ENCODE measurements at places on chromosomes 5 and 9.

- no peak for DNase-seq
Measured at GRCh38 chr5:149427374-149427773, 48.3 kb upstream of the IL17B start.

DNA sequence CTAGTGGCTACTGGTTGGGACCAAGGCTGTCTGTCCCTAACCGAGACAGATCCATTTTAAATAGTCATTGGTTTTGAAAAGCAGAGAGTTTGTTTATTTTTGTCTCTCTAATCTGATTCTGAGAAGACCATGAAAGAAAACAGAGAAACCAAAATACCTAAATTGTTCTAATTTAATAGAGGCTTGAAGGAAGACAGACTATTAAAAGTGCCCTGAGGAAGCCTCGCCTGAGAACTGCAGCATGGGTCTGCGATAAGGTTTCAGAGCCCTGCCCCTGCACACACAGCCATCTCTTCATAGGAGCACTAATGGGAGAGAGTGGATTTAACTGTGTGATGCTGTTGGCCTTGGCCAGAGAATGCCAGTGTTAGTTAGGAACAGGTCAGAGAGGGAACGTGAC, 175.5 kb upstream of the SV2C start:
- DNase-seq, result no peak

DNA sequence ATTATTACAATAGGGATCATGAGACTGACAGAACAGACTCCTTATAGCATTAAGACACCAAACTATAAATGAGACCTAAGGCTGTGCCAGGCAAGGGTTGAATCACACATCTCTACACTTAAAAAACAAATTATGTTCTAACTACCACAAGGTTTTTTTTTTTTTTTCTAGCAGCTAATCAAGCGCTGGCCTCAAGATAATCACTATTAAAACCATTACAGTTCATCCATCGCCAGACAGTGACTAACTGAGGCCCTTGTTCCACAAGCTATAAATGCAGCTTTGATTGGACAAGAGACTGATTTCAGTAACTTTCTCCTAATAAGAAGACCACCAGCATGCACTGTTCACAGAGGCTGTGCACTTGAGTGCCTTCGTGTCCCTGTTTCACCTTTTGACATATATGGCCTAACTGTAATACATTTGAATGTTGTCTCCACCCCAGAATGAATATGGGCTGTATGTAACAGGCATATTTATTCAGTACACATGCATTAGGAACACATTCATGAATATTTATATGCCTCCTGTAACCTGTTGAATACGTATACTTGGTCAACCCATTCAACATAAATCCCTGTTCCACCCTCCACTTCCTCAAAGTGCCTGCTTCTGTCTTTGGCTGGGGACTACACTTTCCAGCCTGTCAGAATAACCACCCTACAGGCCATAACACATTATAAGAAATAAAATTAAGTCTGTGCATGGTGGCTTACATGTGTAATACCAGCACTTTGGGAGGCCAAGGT, 22.8 kb upstream of the ZNF131 start:
- no peak for DNase-seq

GRCh38 chr9:126699401-126699881, 85.7 kb downstream of the LMX1B start:
- no peak for DNase-seq

DNA sequence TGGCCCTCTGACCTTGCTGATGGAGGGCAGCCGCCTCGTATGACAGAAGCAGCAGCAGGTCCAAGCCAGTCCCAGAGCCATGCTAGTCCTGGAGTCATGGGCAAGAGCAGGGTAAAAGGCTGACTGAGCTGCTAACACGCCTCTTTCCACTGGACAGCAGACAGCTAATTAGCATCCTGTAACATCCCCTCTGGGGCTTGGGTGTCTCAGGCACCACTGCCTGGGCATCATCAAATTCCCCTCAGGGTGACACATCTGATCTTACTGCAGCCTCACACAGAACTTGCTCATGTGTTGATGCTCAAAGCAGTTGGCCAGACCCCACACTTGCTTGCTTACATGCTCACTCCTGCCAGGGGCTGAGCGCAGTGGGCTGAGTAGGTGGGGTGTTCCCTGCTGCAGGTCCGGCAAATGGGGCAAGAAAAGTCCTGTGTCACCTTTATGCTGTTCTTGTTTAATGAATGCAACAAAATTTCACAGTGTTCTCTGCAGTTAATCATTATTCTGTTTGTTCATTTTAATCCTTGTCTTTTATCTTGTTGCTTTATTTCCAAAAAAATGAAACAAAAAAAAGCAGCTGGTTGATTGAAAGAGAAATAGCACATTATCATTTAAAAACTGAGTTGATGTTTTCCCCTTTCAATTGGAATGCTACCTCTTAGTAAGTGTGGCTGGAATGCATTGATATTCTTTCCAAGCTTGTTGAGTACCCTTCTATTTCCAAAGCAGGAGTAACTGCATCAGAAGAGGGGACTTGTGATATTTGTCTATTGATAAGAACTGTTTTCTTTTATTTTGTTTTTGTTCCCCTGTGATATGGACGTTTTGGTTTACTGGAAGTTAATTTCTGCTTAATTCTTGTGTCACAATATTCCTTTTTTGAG, 254.1 kb downstream of the CDH18 start:
- DNase-seq, result no peak

DNA sequence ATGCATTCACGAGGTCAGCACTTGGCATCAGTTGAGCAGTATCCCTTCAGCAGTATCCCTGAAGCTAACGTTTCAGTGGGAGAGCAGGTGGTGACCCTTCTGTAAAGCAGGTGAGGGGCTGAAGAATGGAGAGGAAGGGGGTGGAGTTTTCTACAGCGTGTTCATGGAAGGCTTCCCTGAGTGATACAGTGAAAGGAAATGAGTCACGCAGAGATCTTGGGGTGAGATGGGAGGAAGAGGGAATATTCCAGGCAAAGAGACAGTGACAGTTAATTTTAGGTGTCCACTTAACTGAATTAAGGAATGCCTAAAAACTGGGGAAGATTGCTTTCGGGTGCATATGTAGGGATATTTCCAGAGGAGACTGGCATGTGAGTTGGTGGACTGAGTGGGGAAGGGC, 25.7 kb downstream of the TAS2R1 start:
- no peak for DNase-seq

- no peak for DNase-seq
Measured at GRCh38 chr5:56737951-56738606, 77.3 kb upstream of the MAP3K1 start.

- no peak for DNase-seq
Measured at GRCh38 chr9:101167490-101168134, 139.1 kb downstream of the PLPPR1 start.

DNA sequence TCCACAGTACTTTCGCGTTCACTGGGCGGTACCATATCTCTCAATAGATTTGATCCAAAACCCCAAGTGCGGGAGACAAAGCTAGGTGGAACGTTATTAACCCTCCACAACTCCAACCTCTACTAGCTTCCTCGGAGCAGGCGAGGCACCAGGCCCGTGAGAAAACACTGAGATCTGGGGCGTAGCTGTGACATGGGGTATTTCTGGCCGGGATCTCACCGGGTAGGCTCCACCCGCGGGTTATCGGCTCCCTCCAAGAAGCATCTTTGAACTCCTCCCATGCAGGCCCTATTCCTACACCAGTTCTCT, 350 bp upstream of the SLC25A46 start:
- no peak for DNase-seq

GRCh38 chr5:57499262-57500050, 16.8 kb upstream of the ACTBL2 start:
- DNase-seq, result no peak

DNA sequence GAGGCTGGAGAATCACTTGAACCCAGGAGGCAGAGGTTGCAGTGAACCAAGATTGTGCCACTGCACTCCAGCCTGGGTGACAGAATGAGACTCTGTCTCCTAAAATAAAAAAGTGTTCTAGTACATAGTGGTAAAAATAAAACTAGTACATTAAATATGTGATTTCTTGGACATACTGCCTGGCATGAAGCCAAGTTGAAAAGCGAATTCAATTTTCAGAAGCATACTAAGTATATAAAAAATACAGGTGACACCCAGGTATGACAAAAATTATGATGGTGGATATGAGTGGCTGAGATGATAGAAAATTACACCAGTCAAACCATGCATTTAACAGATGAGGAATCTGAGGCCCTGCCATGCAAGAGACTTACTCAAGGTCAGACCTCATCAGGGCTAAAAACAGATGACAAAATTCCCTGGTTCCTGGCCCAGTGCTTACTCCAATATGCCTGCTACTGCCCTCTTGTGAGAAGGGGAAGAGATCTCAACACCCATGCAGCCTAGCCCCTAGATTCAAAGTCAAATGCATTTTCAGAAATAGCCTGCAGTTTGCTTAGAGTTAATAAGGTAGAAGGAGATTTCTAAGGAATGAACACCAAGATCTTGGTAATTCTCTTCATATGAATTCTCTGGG, 46.6 kb upstream of the GNPDA1 start:
- no peak for DNase-seq

DNA sequence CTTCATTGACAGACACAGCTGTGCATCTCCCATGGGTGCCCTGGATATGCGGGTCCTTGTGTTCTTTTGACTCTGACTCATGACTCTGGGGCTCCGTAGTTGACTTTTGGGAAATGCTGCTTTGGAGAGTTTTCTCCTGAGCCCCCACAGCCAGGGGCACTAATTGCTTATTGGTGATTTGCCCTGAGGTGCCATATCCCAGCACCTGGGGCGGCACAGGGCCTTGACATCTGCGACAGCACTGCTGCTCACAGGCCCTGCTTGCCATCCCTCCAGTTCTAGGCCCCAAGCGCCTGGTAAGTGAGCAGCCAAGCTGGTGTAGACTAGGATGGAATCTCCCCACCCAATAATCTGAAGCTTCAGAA, 75.1 kb downstream of the AMBP start:
- no peak for DNase-seq

GRCh38 chr9:130311408-130312140, 46.0 kb downstream of the HMCN2 start:
- DNase-seq, result no peak

DNA sequence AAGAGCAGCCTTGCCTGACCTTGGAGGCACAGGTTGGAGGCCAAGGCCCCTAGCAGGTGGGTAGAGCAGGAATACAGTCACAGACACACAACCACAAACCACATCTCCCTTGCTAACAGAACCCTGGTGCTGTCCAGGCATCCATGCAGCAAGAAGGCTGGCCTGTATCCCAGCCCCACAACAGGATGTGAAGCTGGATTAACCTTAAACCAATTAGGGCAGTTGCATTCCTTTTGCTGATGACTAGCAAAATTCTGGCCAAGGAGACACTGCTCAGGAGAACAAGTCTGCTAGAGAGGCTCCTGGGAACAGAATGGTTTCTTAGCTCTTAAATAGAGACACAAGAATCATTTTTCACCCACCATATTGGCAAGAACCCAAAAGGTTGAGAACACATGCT, 97.8 kb downstream of the C5orf15 start:
- DNase-seq, result no peak

GRCh38 chr5:74639807-74640449, 600 bp downstream of the ENC1 start:
- no peak for DNase-seq

DNA sequence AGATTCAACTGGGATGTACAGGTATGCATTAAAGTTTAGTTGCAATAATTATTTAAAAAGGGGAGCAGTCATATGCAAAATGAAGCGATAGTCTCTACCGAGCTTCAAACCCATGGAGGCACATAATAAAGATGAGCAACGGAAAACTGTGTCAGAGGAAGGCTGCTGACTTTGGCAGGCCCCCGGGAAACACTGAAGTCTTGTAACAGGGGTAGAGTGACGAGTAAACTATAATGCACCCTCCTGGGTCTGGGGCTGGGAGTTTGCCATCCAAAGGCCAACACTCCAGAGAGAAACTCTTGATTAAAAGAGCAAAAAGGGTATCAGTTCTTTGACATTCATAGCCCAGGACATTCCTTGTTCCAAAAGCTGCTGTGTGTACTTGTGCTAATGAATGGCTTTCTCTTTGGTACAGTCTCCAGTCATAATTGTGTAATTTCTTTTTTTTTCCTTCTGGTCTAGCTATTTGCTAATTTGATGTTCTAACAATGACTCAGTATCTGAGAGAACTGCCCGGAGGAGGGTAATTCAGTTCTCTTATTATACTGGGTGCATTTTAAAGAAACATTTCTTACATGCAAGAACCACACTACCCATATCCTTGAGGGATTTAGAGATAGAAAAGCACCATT, 59.2 kb downstream of the TNC start:
- no peak for DNase-seq

GRCh38 chr5:168604436-168604835, 25.3 kb upstream of the PANK3 start:
- DNase-seq, result no peak

DNA sequence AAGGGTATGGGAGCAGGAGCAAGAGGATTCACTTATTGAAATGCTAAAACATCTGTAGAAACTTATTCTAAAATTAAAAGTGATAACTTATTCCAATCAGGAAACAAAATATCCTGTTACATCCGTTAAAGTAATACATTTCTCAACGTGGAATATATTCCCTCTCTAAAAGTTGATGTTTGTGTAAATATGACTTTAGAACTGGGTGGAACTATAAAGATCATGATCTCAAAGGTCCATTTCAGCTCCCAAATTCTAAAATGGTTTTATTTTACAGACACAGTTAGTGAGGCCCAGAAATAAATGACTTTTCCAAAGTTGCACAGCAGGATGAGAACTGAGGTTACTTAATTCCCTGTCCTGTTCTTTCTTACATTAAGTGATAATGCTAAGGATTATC, 21.1 kb downstream of the ISOC1 start:
- DNase-seq, result no peak

DNA sequence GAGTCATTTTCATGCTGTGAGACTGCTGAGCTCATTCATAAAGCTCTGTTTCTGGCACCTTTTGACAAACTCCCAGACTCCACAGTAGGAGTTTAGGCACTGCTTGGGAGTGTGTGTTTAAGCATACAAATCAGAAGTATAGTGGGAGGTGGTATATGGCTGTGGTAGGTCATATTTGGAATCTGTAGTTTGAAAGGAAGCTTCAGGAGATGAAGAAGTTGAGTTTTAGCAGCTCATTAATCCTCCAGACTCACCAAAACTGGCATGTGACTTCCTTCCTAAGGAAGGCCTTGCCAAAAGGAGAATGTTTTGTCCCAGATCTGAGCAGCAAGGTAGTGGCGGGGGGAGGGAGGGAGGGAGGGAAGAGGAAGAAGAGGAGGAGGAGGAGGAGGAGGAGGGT, 52.8 kb downstream of the SAXO1 start:
- no peak for DNase-seq

- DNase-seq, result no peak
Measured at GRCh38 chr9:96888591-96888990, 34.3 kb upstream of the ZNF782 start.

GRCh38 chr9:18324928-18325745, 148.8 kb upstream of the ADAMTSL1 start:
- DNase-seq, result no peak

GRCh38 chr5:80192507-80193241, 63.2 kb downstream of the SERINC5 start:
- DNase-seq, result no peak

DNA sequence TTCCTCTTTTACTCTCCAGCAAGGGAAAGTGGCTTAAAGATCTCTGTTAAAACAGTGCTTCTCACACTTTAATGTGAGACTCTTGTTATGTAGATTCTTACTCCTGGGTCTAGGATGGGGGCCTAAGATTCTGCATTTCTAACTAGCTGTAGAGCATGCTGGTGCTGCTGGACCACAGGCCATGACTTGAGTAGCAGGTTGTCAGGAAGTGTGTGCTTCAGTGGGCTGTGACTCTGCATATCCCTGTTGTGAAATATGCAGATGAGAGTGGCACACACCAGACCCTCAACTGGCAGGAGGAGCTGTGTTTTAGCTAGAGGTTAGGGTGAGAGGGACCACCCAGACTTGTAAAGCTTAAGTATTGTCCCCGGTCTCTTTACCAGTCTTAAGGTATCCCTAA, 191.1 kb upstream of the DMRT1 start:
- DNase-seq, result peak; percentile 2
